ENCODE measurements at places on chromosomes 3 and 15. TPM values are rescaled to one million over a fixed set of nuclear protein-coding genes. Genes with fewer than 3 reads are reported as not detected.

- DNase-seq, result no peak
Measured at GRCh38 chr15:89139613-89140499, 51.6 kb downstream of the ABHD2 start.

Gene CYP1A2
- not detected for total RNA-seq

DNA sequence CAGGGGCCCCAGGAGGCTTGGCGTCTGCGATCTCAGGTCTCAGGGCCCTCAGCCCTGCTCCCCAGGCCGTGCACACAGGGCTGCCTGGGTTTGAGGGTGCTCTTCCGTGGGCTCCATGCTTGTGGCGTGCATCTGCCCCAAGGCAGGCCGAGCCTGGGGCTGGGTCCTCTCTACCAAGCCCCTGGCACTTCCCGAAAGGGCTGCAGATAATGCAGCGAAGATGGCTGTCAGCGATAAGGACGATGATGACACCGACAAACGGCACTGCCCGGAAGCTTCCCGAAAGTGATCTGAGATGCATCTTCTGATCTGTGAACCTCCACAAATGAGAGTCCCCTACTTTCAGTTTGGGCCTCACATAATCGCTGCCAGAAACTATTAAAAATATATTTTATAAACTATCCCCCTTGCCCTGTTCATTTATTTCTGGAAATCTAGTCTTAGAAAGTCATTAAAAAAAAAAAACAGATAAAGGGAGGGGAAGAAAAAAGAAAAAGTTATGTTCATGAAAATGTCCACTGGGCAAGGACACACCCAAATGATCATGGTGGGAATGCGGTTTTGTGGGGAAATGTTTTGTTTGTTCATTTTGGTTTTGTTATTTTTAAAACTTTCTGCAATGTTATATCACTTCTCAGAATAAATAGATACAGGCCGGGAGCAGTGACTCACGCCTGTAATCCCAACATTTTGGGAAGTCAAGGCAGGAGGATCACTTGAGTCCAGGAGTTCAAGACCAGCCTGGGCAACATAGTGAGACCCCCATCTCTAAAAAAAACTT, 51.5 kb downstream of the RPN1 start:
- DNase-seq, result no peak

- no peak for DNase-seq
Measured at GRCh38 chr15:100082761-100083402, 258.9 kb downstream of the ADAMTS17 start.

- DNase-seq, result no peak
Measured at GRCh38 chr15:81191701-81192100, 5.0 kb upstream of the IL16 start.

- no peak for DNase-seq
Measured at GRCh38 chr3:61532739-61533500, 28.5 kb upstream of the PTPRG start.

DNA sequence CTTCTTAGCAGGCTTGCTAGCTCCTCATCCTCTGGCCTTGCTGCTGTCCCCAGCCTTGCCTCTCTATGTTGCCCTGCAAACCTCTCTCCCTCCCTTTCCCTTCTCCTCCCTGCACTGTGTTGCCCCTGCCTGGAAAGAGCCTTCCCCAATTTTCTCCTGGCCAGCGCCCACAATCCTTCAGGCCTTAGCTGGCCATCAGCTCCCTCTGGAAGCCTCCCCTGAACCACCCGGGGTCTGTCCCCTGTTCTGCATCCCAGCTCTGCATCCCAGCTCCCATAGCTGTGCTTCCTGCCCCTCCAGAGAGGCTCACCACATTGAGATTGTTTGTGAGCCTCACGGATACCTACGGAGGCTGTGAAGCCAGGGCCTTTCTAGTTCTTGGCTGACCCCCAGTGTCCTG, 23.7 kb downstream of the FAM3D start:
- no peak for DNase-seq

- DNase-seq, result no peak
Measured at GRCh38 chr15:89777782-89778380, 1.7 kb downstream of the MESP2 start.

- no peak for DNase-seq
Measured at GRCh38 chr3:50395070-50395860, 35.9 kb upstream of the TMEM115 start.

- DNase-seq, result no peak
Measured at GRCh38 chr3:105907777-105908176, 39.0 kb upstream of the CBLB start.

DNA sequence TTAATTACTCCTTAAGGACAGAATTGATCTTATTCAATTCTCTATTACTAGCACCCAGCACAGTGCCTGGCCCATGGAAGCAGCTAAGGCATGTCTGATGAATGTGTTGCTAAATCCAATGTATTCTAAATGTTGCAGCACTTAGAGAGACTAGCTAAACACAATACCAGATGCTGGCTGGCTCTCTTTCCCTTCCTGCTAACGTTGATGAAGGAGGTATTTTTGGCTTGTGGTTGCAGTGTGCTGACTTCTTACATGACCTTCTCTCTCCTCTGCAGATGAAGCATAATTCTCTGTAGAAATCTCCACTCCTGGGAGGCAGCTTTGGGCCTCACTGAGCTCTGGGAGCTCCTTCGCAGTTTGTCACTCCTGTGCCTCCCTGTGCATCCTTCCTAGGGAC, 183.6 kb downstream of the PEX5L start:
- DNase-seq, result no peak

Gene SLC24A5
- not detected for total RNA-seq

GRCh38 chr15:79168922-79169456, 78.4 kb upstream of the RASGRF1 start:
- DNase-seq, result peak; percentile 90

Gene UPK1B
- total RNA-seq, result 33.7 TPM

- peak; percentile 79 for DNase-seq
Measured at GRCh38 chr15:69359722-69360121, 54.4 kb upstream of the KIF23 start.

GRCh38 chr3:60309539-60310268, 941.5 kb downstream of the FHIT start:
- DNase-seq, result no peak
